ENCODE measurements at places on chromosomes 11 and 22.

DNA sequence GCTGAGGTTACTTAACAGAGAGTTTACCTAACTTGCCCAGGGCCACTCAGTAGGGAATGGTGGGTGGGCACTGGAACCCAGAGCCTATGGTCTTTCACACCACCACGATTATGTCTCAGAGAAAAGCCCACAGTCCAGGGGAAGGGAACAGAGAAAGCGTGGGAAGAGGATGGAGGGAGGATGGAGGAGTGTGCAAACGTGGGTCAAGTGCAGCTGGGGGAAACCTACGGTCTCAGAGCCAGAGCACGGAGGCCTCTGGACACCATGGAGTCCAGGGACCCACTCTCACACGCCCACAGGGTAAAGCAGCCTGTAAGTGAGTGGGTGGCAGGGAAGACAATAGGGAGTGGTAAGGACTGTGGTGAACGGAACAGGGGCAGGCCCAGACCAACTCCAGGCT lies 47.3 kb upstream of the SLC35C1 start:
- DNase-seq: no peak

DNA sequence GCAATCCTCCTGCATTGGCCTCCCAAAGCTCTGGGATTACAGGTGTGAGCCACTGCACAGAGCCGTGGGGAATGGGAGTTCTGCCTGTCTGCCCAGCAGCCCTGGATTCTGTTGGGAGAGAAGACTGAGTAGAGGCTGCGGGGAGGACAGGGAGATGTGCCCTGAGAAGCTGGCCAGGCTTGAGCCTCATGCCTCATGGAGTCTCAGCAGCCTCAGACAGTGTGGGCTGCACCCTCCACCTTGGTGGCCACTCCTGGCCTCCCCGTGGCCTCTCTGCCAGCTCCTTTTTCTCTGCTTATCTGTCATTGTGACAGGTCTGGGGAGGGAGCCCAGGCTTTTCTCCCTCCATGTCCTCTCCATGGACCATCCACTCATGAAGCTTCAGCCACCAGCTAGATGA lies 43.2 kb downstream of the DKK3 start:
- DNase-seq: peak; percentile 13

GRCh38 chr11:58905721-58906547 lies 33.4 kb upstream of the GLYATL1 start:
- DNase-seq: no peak

DNA sequence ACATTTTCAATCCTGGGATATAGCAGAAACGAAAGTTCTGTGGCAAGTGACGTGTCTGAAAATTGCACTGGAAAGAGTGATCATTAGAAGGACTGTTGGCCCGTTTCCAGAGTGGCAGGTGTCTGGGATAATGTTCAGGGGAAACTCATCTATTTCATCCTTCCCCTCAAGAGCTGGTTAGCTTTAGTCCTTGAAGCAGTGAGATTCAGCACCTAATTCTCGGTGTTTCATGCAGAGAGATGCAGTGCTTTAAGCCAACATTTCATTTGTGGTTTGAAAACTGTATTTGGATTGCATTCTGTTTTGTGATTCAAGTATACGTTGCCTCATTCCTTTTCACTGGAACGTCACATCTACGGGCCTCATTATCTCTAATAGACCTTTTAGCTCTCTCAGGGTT lies 205.0 kb upstream of the RAG2 start:
- no peak for DNase-seq

GRCh38 chr11:73233211-73233610 lies 15.1 kb downstream of the P2RY2 start:
- DNase-seq: no peak

DNA sequence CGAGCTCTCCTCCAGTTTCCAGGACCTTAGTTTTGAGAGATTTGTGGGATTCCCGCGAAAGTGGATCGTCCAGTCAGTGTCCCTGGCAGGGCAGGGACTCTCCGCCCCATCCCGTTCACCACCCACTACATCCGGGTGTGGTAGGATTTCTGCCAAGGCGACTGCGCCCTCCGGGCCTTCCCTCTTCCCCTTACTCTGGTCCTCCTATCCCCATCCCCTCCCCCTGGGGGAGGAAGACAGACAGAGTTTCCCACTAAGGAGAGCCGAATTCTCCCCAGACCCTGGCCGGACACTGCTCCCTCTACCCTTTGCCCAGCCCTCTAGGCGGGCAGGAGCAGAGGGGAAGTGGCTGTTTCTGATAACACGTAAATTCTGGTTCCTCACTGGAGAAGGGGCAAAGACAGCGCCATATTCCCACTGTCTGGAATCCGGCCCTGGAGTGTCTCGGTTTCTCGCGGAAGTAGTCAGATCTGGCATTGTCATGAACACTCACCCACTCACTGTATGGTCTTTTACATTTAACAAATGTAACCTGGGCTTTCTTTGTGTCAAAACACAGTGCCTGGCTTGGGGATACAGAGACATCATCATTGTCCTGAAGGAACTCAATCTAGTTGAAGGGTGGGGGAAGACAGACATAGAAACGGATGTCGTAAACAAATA lies 1.1 kb upstream of the NECTIN1 start:
- DNase-seq: no peak

- DNase-seq: no peak
Measured at GRCh38 chr11:19602891-19603290, 109.7 kb upstream of the NAV2 start.

DNA sequence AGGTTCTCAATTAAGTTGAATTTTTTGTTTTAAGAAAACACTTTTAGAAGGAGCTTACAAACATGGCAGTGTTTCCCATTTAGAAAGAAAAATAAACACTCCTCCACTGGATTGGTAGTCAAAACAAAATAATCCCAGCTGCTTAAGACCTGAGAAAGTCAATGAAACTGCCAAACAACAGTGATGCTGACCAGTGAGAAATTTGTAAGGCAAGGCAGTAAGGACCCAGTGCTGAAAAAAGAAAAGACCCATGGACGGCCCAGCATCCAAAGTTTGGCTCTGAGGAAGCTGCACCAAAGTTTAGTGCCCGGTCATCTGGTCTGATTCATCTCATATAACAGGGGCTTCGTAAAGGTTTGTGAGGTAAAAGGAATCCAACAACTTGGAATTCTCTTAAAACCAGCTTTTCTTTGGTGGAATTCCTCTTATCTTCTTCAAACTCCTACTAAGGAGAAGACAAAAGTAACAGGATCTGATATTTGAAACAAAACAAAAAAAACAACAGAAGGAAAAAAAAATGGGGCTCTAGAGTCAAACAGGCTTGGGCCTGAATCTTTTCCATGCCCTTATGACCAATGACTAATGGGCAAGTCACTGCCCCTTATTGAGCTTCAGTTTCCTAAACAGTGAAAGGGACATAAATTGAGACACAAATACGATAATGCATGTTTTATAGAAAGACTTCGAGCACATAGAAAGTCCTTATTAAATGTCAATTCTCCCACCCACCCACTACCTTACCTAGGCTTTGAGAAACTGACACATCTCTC lies 383.0 kb upstream of the NARS2 start:
- DNase-seq: no peak

GRCh38 chr11:92362989-92363388 lies 138.4 kb downstream of the FAT3 start:
- no peak for DNase-seq

DNA sequence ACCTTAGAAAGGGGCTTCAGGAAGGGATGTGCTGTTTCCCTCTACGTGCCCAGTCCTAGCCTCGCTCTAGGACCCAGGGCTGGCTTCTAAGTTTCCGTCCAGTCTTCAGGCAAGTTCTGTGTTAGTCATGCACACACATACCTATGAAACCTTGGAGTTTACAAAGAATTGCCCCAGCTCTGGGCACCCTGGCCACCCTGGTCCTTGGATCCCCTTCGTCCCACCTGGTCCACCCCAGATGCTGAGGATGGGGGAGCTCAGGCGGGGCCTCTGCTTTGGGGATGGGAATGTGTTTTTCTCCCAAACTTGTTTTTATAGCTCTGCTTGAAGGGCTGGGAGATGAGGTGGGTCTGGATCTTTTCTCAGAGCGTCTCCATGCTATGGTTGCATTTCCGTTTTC lies 2.2 kb upstream of the TAGLN start:
- no peak for DNase-seq

GRCh38 chr11:37512156-37512780 lies 914.2 kb upstream of the RAG2 start:
- DNase-seq: no peak

DNA sequence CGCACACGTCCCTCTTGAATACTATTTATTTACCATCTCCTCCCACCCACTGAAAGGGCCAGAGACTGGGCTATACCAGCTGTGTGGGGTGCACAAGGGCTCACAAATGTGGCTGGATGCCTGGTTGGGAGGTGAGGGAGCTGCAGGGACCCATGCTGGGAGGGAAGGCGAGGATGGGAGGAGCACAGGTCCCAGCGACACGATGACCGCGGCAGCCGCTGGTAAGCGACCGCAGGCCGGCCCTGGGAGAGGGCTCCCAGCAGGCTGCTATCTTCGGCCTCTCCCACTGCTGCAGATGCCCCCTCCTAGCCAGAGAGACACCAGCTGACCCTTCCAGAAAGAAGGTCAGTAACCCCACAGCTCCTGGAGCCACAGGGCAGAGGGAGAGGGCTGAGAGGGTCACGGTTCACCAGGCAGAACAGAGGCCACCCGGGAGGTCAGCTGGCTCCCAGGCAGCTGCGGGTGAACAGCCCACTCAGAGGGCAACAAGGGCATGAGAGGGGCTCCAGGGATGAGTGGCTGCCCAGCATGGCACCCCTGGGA lies 163.9 kb downstream of the CRYBB2 start:
- DNase-seq: no peak

DNA sequence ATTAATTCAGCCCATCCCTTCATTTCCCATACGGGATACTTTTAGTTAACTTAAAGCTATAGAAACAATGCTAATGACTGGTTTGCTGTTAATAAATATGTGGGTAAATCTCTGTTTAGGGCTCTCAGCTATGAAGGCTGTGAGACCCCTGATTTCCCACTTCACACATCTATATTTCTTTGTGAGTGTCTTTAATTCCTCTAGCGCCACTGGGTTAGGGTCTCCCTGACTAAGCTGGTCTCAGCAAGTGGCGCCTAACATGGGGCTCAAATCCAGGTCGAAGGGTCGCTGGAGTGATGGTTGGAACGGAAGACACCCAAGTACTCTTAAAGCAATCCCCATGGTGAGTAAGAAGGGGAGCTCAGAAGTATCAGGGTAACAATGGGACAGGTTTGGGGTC lies 14.4 kb upstream of the OOSP1 start:
- no peak for DNase-seq

- no peak for DNase-seq
Measured at GRCh38 chr22:20653795-20654342, 120.0 kb upstream of the SERPIND1 start.

DNA sequence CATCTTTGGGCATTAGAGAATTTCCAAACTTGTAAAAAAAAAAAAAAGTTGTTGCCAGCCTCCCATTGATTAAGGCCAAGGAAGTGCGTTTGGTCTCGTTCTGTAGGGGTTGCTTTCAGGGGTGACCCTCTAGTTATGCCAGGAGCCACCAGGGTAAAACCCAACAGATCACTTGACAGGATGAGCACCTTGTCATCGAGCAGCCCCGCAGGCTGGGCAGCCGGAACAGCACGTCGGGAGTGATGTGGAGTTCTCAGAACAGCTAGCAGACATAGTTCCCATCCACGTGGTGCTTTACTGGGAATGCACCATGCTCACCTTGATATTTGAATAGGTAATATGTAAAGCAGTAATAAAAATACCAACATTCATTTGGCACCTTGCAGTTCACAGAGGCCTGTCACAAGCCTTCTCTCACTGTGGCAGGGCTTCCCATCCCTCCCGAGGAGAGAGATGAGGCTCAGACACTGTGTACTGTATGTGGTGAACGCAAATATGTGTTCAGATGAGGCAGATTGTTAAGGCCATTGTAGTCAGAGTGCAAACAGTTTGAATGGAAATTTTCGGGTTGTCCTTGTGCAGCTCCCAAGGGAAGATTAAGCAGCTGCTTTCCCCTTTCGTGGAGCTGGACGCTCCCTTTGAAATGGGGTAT lies 70.9 kb upstream of the SORL1-AS1 start:
- DNase-seq: no peak

GRCh38 chr11:82907371-82907770 lies 5.8 kb downstream of the DDIAS start:
- no peak for DNase-seq

DNA sequence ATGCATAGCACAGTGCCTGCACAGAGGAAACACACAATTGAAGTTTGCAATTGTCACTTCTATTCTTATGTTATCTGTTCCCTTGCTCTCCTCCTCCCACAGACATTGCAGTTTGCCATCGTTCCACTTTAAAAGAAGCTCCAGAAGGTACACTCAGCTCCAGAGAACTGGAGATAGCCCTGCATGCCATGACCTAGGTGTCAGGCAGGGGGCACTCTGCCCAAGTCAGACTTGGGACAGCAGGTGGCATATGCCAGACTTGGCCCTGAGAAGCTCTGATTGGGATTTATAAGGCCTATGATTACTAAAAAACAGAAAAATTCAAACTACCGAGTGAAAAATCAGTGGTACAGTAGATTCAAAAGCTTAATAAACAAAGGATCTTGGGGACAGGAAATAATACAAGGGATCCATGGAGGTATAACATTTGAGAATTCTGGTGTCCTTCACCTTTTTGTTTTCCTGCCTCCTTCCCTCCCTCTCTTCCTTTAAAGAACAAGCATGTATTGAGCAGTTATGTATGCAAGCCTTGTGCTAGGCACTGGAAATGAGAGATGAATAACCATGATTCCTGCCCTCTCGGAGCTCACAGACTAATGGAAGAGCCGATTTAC lies 40.0 kb downstream of the TENM4 start:
- peak; percentile 23 for DNase-seq

DNA sequence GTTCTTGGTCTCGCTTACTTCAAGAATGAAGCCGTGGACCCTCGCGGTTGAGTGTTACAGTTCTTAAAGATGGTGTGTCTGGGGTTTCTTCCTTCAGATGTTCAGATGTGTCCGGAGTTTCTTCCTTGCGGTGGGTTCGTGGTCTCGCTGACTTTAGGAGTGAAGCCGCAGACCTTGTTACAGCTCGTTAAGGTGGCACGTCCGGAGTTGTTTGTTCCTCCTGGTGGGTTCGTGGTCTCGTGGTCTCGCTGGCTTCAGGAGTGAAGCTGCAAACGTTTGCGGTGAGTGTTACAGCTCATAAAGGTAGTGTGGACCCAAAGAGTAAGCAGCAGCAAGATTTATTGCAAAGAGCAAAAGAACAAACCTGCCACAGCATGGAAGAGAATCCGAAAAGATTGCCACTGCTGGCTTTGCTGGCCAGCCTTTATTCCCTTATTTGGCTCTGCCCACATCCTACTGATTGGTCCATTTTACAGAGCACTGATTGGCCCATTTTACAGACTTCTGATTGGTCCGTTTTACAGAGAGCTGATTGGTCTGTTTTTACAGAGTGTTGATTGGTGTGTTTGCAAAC lies 27.1 kb upstream of the NXPE2 start:
- no peak for DNase-seq

DNA sequence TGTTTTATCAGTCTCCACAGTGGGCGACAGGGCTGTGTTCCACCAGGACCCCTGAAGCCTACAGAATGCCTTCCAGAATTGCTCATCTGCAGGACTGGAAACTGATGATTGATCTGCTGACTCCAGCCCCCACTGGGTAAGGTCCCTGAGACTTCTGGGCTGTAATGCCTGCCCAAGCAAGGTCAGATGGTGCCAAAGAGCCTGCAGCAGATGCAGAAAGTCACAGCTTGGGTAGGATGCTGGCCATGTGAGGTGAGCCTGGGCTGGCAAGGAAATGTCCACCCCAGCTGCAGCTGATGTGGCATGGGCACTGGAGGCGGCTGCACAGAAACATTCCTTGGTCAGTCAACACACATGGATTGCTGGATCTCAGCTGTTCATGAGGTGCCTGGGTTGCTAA lies 30.9 kb downstream of the LRRC32 start:
- no peak for DNase-seq
